ENCODE measurements at places on chromosomes 2 and 18.

GRCh38 chr18:9475643-9476591 lies 604 bp downstream of the RALBP1 start:
- DNase-seq = no peak

- DNase-seq = no peak
Observed at GRCh38 chr18:61998957-61999356, 106.2 kb upstream of the RNF152 start.

DNA sequence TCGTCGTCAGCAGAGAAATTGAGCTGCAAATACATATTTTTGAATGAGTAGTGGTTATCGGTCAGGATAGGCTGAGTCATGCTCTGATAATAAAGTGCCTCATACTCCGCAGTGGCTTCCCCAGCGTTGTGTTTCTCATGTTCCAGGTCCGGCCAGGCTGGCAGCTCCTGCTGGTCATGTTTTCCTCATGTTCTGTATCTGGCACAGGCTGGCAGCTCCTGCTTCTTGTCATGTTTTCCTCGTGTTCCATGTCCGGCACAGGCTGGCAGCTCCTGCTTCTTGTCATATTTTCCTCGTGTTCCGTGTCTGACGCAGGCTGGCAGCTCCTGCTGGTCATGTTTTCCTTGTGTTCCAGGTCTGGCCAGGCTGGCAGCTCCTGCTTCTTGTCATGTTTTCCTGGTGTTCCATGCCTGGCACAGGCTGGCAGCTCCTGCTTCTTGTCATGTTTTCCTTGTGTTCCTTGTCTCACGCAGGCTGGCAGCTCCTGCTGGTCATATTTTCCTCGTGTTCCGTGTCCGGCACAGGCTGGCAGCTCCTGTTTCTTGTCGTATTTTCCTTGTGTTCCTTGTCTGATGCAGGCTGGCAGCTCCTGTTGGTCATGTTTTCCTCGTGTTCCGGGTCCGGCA lies 148.9 kb downstream of the ATP9B start:
- DNase-seq = no peak

- DNase-seq = peak; percentile 58
Observed at GRCh38 chr2:227472265-227473121, 537 bp downstream of the AGFG1 start.

- DNase-seq = no peak
Observed at GRCh38 chr18:13070460-13070859, 79.3 kb downstream of the CEP192 start.

- no peak for DNase-seq
Observed at GRCh38 chr18:47748093-47748796, 182.2 kb downstream of the SMAD2 start.

DNA sequence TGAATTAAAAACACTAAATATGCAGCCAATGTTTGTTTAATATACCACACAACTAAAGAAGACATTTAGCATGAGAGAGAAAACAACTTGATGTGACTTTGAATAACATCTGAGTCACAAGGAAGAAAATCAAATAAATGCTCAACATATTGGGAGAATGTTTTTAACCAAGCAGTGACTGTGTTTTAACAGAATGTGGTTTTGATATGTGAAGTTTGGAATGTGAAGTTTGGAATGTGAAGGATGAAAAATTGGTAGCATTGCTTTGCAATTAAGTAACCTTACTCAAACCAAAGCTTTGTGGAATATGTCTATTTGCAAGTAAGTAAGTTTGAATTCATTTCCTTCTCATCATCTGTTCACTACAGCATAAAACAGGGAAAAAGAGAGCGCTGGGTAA lies 128.2 kb upstream of the DNAJC10 start:
- DNase-seq = no peak

DNA sequence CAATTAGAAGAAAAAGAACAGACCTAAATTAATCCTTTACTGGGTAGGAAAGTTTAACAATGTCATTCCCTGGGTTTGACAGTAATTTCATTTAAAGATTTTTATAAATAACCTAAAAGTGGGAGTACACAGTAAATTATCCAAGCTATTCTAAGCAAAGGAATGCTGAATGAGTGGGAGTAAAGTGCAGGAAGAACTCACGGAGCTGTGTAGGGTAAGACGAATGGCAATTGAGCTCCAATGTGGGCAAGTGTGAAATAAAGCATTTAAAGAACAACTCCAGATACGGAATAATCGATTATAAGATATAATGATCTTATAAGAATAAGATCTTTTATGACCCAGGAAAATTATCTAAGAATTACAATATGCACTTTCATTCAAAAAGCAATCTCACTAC lies 93.2 kb downstream of the LRRTM4 start:
- DNase-seq = no peak

DNA sequence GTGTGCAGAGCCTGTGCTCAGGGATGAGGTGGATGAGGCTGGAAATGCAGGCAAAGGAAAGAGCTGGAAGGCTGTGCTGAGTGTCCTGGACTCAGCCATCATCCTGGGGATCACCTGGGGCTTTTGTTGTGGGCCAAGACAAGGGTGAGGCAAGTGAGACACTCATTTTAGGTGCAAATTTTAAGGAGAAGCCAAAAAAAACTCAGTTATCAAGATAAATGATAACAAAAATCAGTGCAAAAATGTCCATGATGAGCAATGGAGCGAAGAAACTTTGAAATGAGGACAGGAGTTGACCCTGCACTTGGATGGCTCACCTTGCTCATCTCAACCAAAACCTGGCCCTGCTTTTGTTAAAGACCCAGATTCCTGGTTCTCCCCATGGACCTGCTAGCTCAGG lies 141.9 kb downstream of the MYCN start:
- no peak for DNase-seq

GRCh38 chr2:39587641-39588040 lies 78.1 kb upstream of the TMEM178A start:
- DNase-seq = no peak

- DNase-seq = no peak
Observed at GRCh38 chr2:23588508-23589201, 203.7 kb downstream of the KLHL29 start.

Data from WERI-Rb-1 (cell line).